HT1080 (cell line): ENCODE measurements at places on chromosomes 11 and 22.

- DNase-seq = peak; percentile 51
These were observed 6.4 kb downstream of the PTPRJ start for GRCh38 chr11:47986742-47987141.

DNA sequence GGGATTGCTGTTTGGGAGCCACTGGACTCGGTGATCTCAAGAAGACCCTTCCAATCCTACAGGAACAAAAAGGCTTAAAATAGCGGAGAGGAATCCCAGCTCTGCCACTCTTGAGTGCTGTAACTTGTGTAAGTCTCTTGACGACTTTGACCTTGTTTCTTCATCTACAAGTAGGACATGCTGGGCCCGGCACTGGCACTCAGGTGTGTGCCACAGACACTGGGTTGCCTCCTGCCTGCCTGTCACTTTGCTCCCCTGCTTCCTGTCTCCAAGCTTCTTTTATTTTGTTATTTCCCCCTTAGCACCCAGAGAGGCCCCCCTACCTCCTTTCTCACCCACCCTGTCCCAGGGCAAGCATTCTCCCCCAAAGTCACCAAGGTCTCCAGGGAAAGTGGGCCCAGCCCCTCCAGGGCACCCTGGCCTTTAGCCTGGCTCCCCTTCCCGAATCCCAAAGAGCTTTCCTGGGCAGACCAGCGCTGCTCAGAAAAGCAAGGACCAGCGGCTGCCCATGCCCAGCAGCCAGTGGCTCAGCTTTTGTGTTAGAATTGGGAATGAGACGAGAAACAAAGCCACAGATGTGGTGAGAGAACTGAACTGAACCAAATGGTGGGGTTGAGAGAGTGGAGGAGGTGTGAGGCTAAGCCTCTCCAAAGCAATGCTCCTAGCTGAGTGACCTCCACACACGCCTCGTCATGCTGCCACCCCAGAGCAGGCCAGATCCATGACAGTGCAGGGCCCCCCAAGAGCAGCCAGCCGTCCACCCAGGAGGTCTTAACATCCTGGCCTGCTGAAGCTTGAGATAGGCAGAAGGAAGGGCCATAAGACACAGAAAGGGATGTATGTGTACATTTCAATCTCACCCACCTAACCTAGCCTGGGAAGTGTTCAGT lies 4.5 kb downstream of the TRIM29 start:
- DNase-seq = no peak

DNA sequence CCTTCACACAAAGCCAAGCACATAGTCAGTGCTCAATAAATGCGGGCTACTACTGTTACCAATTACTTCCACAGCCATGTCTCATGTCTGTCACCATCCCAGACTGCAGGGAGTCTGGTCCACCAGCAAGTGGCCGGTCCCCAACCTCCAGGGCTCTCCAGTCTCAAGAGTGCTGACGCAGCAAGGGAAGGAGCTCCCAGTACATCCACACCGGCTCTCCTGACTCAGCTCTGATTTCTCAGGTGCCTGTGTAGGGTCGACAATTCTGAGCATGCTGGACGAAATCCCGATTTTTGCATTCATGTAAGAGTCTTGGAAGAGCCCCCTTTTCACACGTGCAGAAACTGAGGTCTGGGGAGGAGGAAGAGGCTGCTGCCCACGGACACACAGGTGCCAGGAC lies 10.3 kb upstream of the NEFH start:
- DNase-seq = no peak

DNA sequence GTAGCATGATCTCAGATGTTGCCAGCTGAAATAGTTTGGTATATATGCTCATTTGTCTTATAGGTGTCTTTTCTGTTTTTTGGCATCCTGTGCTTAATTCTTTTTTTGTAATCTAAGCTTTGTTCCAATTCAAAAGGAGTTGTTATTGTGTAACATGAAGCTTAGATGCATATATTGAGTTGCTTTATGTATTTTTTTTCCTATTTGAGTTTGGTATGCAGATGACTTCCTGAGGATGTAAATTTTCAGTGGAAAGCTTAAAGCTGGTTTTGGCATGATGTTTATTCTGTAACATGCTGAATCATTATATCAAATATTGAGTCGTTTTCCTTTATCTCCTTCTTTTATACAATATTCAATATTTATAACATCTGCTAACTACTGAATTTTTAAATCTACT lies 69.4 kb downstream of the DDX10 start:
- no peak for DNase-seq

DNA sequence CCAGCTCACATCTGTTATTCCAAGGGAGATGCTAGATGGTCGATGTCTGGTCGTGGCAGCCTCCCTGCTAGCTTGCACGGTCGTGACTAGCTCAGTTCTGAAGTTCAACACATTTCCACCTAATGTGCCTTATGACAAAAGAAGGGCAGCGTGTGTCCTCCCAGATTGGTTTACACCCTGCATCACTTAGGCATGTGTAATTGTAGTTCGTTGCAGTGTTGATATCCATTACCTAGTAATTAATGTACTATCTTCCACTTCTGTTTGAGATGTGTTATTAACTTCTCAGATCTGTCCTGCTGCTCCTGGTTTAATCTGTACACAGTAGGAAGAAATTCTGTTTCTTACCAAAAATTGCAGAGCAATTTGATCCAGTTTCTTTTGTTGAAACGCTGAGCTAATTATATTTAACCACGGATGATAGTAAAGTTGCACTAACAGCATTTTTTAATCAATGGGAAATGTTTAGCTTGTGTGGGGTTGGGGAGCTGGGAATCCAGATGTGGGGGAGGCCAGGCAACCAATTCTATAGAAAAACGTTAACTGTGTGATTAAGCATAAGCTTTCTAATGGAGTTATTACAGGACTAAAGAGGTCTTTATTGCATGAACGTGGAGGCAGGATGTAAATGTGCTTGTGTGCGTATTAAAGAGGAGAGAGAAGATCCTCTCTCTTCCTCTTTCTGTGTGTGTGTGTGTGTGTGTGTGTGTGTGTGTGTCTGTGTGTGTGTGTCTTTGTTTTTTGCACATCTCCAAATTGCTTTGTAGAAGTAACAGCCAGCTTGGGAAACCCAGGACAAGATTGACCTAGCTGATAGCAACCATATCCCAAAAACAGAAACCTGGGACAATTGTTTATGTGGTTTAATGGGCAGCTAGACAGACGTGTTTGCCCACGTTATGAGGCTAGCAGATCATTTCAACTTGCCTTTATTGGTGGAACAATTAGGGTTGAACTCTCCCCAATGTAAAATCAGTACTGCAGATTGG lies 145.7 kb upstream of the TTC12 start:
- no peak for DNase-seq
